ENCODE measurements at places on chromosomes 7 and 10.

DNA sequence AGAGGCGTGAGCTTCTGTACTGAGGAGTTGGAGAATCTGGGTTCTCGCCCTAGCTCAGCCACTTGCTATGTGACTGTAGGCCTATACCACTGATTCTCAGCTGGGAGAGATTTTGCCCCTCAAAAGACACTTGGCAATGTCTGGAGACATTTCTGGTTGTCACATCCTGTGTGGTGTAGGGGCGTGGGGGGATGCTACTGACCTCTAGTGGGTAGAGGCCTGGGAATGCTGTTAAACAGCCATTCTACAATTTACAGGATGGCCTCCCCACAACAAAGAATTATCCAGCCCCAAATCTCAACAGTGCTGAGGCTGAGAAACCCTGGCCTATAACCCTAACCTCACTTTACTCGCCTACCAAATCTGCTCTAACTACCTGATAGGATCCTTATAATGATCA lies 58.8 kb upstream of the GAD2 start:
- H3K27ac ChIP-seq: no peak overlapping the region
- H3K27me3 ChIP-seq: peaks cover 6% of the 10 kb centered on the region
- no peak for DNase-seq
- no peaks in the 10 kb centered on the region for H3K4me1 ChIP-seq
- H3K36me3 ChIP-seq: no peaks in the 10 kb centered on the region

DNA sequence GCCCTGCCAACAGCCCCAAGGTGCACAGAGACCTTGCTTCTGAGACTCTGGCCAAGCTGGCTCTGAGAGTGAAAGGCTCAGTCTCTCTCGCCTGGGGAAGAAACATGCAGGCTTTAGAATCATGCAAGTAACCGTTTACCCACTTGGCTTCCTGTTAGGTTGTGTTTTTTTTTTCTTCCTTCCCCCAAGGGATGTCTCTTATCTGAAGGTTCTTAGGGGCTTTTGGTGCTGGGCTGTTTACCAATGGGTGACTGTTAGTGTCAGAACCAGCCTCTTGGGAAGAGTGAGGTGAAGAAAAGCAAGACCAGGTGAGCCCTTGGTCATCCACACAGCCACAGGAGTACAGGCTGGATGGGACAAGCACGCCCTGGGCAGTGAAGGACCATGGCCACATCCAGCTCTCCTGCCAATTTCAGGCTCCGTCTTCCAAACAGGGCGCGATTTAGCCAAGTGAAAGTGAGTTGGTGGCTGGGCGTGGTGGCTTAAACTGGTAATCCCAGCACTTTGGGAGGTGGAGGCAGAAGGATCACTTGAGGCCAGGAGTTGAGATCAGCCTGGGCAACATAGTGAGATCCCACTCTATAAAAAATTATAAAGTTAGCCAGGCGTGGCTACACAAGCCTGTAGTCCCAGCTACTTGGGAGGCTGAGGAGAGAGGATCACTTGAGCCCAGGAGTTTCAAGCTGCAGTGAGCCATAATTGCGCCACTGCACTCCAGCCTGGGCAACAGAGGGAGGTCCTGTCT lies 76.3 kb upstream of the CUX1 start:
- peak overlapping the region; percentile 37 for H3K4me3 ChIP-seq
- H3K4me1 ChIP-seq: peaks cover 4% of the 10 kb centered on the region
- H3K27me3 ChIP-seq: peaks cover 7% of the 10 kb centered on the region

DNA sequence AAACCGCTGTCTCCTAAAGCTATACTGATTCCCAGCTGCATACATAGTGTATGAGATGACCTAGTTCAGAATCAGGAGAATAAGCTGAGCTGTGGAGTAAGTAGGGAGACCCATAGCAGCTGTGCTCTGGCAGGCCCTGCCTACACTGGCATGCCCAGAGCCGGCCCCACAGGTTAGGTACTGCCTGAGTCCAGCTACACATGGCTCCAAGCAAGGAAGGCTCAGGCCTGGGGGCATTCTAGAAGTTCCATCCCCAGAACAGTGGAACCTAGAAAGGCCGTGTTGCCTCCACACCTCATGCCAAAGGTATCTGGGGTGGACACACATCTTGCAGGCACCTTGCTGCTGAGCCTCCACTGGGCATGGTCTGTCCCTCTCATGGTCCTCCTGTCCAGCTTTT lies 195.7 kb upstream of the CDCA7L start:
- peaks cover 30% of the 10 kb centered on the region for H3K27me3 ChIP-seq
- H3K27ac ChIP-seq: no peak overlapping the region
- no peaks in the 10 kb centered on the region for H3K36me3 ChIP-seq
- no peak for DNase-seq
- H3K4me3 ChIP-seq: no peak overlapping the region
- no peaks in the 10 kb centered on the region for H3K4me1 ChIP-seq

GRCh38 chr7:39306016-39306570 lies 260.1 kb upstream of the YAE1 start:
- peaks cover 21% of the 10 kb centered on the region for H3K27me3 ChIP-seq
- DNase-seq: no peak
- no peak overlapping the region for H3K27ac ChIP-seq

- H3K4me3 ChIP-seq: no peak overlapping the region
- H3K4me1 ChIP-seq: no peaks in the 10 kb centered on the region
- no peak overlapping the region for H3K27ac ChIP-seq
Observed at GRCh38 chr7:101401390-101402080, 38.9 kb downstream of the COL26A1 start.

DNA sequence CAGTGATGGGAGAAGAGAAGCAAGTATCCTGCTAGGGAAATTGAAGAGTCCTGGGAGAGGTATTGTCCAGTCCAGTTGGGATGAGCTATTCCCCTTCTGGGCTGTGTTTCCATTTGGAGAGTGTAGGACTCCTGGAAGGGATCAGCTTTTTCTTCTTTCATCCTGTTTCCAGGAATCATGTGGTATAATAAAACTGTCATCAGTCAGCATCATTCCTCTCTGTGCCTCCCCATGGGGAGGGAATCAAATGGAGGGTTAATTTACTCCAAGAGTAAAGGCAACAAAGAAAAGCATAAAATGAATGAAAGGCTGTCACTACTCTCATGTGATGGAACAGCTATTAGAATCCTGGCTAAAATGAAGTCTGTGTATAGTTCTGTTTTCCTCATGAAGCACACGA lies 429.9 kb downstream of the SORCS3 start:
- H3K4me3 ChIP-seq: no peak overlapping the region
- peaks cover 1% of the 10 kb centered on the region for H3K36me3 ChIP-seq
- no peaks in the 10 kb centered on the region for H3K4me1 ChIP-seq

DNA sequence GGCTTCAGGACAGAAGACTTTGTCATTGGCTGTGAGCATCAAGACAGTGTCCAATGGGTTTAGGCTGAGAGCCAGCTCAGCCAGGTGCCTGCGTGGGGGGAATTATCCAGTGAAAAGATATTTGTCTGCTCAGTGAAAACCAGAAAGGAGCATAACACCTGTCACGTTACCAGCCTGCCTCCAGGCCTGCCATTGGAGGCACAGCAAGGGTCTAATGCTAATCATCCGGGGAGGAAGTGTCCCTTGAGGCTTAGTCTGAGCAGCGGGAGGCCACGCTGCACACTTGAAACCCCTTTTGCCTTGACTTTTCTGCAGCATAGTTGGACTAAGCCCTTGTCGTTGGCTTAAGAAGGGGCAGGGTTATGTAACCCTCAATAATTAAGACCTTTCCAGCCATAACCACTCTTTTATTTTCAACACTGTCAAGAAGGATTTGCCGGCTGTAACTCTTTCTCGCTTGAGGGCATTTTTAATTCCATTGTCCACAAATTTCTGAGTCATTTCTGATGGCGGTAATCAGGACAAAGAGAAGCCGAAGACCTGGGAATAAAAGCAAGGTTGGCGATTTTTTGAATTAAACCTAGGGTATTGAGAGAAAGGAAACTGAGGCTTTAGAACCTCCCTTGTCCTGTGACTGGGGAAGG lies 639.6 kb upstream of the FOXK1 start:
- no peak for DNase-seq
- H3K4me1 ChIP-seq: no peaks in the 10 kb centered on the region
- no peaks in the 10 kb centered on the region for H3K36me3 ChIP-seq
- no peak overlapping the region for H3K27ac ChIP-seq
- no peaks in the 10 kb centered on the region for H3K27me3 ChIP-seq

- no peaks in the 10 kb centered on the region for H3K4me1 ChIP-seq
- no peak overlapping the region for H3K4me3 ChIP-seq
- no peaks in the 10 kb centered on the region for H3K36me3 ChIP-seq
- H3K27ac ChIP-seq: no peak overlapping the region
- H3K27me3 ChIP-seq: peaks cover 53% of the 10 kb centered on the region
Observed at GRCh38 chr10:9254353-9254752, 1199.9 kb downstream of the GATA3 start.

DNA sequence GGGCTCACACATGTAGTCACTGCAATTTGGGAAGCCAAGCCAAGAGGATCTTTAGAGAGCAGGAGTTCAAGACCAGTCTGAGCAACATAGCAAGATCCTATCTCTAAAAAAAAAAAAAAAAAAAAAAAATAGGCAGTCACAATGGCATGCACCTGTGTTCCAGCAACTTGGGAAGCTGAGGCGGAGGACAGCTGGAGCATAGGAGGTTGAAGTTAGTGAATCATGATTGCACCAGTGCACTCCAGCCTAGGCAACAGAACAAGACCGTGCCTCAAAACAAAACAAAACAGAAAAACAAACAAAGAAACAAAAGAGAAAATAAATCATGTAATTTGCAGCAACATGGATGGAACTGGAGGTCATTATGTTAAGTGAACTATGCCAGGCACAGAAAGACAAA lies 33.6 kb upstream of the BICC1 start:
- no peaks in the 10 kb centered on the region for H3K36me3 ChIP-seq
- no peak overlapping the region for H3K4me3 ChIP-seq
- no peaks in the 10 kb centered on the region for H3K4me1 ChIP-seq
- DNase-seq: no peak

DNA sequence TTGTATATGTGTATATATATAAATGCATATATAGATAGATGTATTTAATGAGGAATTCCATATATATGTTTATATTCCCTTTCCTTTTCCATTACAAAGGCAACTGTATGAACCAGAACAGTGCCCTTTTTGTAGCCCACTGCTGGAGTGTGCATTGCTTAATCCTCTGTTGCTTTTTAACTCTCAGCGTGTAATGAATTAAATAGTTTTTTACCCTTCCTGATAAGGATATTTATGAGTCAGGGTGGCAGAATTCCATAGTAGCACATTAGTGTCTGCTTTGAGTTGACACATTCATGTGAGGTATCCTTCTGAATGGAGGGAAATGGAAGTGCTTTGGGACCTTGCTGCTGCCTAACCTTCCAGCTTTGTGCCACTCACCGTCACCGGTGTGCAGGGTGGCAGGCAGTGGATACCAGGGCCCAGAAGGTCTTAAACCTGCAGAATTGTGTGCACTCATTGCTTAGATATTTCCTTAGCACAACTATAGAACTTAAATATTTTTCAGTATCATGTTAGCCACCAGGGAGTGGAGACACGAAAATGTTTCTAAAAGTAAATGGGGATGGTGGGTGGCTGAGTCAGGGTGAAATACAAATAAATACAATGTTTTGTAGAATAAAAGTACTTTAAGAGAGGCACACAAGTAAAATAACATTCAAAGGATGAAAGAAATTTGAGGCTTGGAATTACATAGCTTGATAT lies 117.9 kb downstream of the SND1 start:
- H3K27me3 ChIP-seq: no peaks in the 10 kb centered on the region
- H3K27ac ChIP-seq: no peak overlapping the region
- H3K4me3 ChIP-seq: no peak overlapping the region
- peaks cover 6% of the 10 kb centered on the region for H3K36me3 ChIP-seq
- H3K4me1 ChIP-seq: peaks cover 66% of the 10 kb centered on the region

GRCh38 chr7:156307193-156307592 lies 333.4 kb upstream of the RNF32 start:
- H3K4me1 ChIP-seq: no peaks in the 10 kb centered on the region
- no peak overlapping the region for H3K27ac ChIP-seq

DNA sequence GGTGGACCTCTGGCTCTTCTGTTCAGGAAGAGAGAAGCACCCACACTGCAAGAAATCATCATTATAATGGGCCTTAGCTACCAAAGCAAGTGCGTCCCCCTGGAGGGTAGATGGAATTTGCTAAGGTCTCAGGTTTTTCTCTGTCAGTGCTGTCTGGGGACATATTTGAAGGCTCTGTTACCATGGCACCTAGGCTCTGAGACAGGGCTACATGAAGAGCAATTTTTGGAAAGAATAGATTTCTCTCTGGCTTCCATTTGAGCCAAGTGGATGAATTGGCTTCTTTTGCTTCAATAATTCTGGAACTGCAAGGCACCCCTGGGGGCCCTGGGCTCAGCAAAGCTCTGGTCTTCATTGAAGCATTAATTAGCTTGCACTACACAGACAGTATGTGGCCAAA lies 349.1 kb upstream of the GALNT17 start:
- H3K27ac ChIP-seq: peak overlapping the region; percentile 32
- DNase-seq: no peak
- no peak overlapping the region for H3K4me3 ChIP-seq

GRCh38 chr10:30456266-30456665 lies 22.3 kb downstream of the MAP3K8 start:
- H3K36me3 ChIP-seq: peaks cover 62% of the 10 kb centered on the region
- no peaks in the 10 kb centered on the region for H3K27me3 ChIP-seq
- H3K27ac ChIP-seq: peak overlapping the region; percentile 80
- peak overlapping the region; percentile 69 for H3K4me3 ChIP-seq
- DNase-seq: no peak

DNA sequence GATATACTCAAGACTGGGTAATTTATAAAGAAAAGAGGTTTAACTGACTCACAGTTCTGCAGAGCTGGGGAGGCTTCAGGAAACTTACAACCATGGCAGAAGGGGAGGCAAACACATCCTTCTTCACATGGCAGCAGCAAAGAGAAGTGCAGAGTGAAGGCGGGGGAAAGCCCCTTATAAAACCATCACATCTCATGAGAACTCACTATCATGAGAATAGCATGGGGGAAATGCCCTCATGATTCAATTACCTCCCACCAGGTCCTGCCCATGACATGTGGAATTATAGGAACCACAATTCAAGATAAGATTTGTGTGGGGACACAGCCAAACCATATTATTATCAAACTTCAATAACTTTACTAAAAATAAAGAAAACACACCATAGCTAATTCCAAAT lies 30.4 kb upstream of the JAZF1 start:
- no peak overlapping the region for H3K4me3 ChIP-seq
- peaks cover 23% of the 10 kb centered on the region for H3K4me1 ChIP-seq
- no peak for DNase-seq
- no peaks in the 10 kb centered on the region for H3K27me3 ChIP-seq

- no peak overlapping the region for H3K27ac ChIP-seq
- no peak overlapping the region for H3K4me3 ChIP-seq
- H3K4me1 ChIP-seq: no peaks in the 10 kb centered on the region
- no peaks in the 10 kb centered on the region for H3K27me3 ChIP-seq
Observed at GRCh38 chr10:80855348-80855971, 317.8 kb downstream of the SH2D4B start.

DNA sequence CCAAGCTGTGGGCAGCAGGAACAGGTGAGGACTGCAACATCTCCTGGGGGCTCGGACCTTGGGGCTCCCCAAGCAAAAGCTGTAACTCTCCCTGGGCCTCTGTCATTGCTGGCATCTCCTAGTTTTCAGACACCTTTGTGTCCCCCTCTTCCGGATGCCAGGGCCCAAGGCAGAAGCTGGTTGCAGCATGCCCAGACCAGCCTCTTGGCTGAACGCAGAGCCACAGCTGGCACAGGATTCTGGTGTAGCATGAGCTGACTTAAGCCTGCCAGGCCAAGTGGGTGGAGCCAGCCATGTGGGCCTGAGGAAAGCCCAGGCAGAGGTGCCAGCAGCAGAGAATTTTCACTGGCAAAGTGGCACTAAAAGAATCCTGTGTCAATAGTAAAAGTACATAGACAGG lies 43.5 kb downstream of the ZWINT start:
- H3K27ac ChIP-seq: no peak overlapping the region
- H3K4me1 ChIP-seq: no peaks in the 10 kb centered on the region
- peaks cover 3% of the 10 kb centered on the region for H3K36me3 ChIP-seq
- H3K4me3 ChIP-seq: no peak overlapping the region

GRCh38 chr7:46032942-46033341 lies 111.9 kb upstream of the IGFBP3 start:
- no peaks in the 10 kb centered on the region for H3K36me3 ChIP-seq
- DNase-seq: no peak
- no peaks in the 10 kb centered on the region for H3K27me3 ChIP-seq
- H3K4me3 ChIP-seq: no peak overlapping the region
